Transverse colon (tissue), 4 donors: ENCODE measurements at places on chromosomes 1 and 21. TPM values are rescaled to one million over a fixed set of nuclear protein-coding genes. Genes with fewer than 3 reads are reported as not detected.

- peak; percentile 72 for DNase-seq
- no peaks in the 10 kb centered on the region for H3K27me3 ChIP-seq
- no peaks in the 10 kb centered on the region for H3K36me3 ChIP-seq
- no peak overlapping the region for H3K4me3 ChIP-seq
- peaks cover 29% of the 10 kb centered on the region for H3K4me1 ChIP-seq
Observed at GRCh38 chr1:109927911-109928321, 17.3 kb downstream of the CSF1 start.

- H3K27me3 ChIP-seq: no peaks in the 10 kb centered on the region
- H3K36me3 ChIP-seq: no peaks in the 10 kb centered on the region
- H3K27ac ChIP-seq: no peak overlapping the region
- no peak overlapping the region for H3K4me3 ChIP-seq
Observed at GRCh38 chr1:99763956-99764355, 2.5 kb downstream of the FRRS1 start.

DNA sequence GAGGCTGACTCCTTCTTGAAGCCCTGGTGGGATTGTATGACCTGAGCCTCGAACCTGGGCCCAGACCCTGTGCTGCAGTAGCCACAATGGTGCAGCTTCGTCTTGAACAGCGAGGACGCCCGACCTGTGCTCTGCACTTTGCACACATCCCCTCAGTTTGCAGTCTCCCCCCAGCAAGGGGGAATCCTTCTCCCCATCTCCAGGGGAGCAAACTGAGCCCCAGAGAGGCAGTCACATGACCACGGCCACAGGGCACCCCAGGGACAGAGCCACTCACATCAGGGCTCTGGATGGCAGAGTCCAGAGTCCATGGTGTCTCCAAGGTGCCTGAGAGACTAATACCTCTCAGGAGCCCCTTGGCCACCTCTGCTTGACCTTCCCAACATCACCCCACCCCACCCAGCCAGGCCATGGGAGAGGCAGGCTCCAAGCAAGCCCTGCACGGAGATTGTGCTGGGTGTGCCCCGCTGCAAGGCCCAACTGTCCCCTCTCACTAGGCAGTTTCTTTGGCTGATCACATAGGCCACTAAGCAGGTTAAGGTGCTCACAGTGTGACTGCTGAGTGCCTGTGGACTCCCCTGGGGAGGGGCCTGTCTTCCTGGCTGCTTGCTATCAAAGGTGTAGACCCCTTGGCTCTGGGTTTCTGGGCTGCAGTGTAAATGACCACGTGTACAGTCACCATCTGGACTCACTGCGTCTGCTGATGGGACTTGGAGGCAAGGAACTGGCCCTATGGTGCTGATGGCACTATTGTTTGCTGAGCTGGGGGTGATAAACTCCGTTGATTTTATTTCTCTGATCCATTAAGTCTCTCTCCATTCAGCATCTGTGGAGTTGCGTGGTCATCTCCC, 398.1 kb downstream of the MATN1 start:
- H3K4me1 ChIP-seq: no peaks in the 10 kb centered on the region
- H3K27me3 ChIP-seq: no peaks in the 10 kb centered on the region
- H3K36me3 ChIP-seq: no peaks in the 10 kb centered on the region
- no peak for DNase-seq

DNA sequence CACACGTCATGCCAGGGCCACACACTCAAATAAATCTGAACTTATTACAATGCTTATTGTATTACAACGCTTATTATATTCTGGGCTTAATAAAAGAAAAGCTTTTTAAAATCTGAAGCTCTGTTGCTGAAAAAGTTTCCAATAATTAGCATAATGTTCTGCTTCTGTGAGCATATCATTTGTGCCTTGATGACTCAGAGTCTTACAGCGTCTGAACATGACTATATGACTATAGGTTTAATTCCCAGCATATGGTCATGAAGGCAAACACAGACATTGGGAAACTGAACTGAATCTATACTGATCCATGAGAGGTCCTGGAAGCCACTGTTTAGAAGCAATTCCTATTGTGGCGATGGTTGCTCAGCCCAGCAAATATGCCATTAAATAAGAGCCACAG, 66.3 kb downstream of the SIM2 start:
- H3K27me3 ChIP-seq: no peaks in the 10 kb centered on the region
- H3K27ac ChIP-seq: no peak overlapping the region
- DNase-seq: no peak
- H3K4me1 ChIP-seq: peaks cover 10% of the 10 kb centered on the region
- no peaks in the 10 kb centered on the region for H3K36me3 ChIP-seq

- no peak overlapping the region for H3K27ac ChIP-seq
- H3K36me3 ChIP-seq: no peaks in the 10 kb centered on the region
- H3K27me3 ChIP-seq: no peaks in the 10 kb centered on the region
- no peaks in the 10 kb centered on the region for H3K4me1 ChIP-seq
Observed at GRCh38 chr1:158731707-158732106, 11.2 kb upstream of the OR6K3 start.

Gene AK4
- total RNA-seq: 36.7 TPM

Gene CYP4X1
- total RNA-seq: not detected

Gene GUCA2A
- total RNA-seq: 3.2 TPM

GRCh38 chr1:42742617-42743316, 2.7 kb upstream of the CLDN19 start:
- H3K27ac ChIP-seq: no peak overlapping the region
- no peak for DNase-seq
- H3K4me1 ChIP-seq: no peaks in the 10 kb centered on the region

Gene TAS1R1
- not detected for total RNA-seq

DNA sequence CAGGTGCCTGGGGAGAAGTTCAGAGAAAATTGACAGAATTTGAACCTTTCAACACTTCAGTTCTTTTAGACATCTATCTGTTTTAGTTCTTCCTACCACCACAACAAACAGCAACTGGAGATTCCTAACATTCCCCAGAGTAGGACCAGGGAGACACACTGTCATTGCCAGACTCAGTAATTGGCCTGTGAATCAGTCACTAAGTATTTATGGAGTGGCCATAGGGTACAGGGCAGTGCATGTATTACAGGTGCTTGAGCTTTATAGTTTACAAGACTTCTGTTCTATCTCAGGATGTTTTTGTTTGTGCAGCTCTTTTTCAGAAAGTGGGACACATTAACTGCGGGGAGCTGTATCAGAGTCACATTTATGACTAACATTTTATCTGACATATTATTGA, 1.7 kb downstream of the CDC14A start:
- H3K27me3 ChIP-seq: no peaks in the 10 kb centered on the region
- H3K27ac ChIP-seq: no peak overlapping the region

DNA sequence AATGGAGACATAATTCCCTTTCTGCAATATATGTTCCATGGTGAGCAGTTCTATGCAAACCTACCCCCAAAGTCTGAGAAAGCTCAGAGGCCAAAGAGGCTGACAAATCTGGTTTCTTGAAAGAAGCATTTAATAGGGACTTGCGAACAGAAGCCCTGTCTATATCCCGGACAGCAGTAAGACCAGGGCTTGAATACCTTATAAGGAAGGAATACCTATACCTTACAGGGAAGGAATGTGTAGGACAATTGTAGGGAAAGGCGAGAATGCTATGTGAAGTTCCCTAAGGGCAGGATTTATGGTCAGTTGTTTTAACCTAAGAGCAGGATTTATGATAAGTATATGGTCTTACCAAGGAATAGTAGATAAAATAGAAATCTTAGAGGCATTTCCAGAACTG, 5.0 kb upstream of the SLC41A1 start:
- no peaks in the 10 kb centered on the region for H3K36me3 ChIP-seq
- DNase-seq: no peak
- H3K4me1 ChIP-seq: peaks cover 6% of the 10 kb centered on the region
- no peaks in the 10 kb centered on the region for H3K27me3 ChIP-seq
- no peak overlapping the region for H3K27ac ChIP-seq

DNA sequence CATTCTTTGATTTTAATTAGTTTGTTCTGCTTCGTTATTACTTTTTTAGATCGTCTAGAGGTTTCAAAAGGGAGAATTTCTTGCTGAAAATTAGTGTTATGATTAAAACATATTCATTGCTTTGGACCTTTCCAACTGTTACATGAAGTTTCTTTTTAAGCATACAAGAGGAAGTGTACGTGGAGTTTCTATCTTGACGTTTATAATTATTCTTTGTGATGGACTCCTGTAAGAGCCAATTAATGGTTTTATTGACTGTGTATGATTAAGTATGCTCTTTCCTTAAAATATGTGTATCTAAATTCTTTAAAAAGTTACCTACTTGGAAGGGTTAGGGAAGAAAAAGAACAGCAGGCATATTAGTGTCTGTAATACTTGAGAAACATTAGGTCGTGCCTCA, 37.8 kb downstream of the SPEN start:
- no peaks in the 10 kb centered on the region for H3K36me3 ChIP-seq
- H3K4me3 ChIP-seq: no peak overlapping the region
- peaks cover 37% of the 10 kb centered on the region for H3K4me1 ChIP-seq
- no peaks in the 10 kb centered on the region for H3K27me3 ChIP-seq

DNA sequence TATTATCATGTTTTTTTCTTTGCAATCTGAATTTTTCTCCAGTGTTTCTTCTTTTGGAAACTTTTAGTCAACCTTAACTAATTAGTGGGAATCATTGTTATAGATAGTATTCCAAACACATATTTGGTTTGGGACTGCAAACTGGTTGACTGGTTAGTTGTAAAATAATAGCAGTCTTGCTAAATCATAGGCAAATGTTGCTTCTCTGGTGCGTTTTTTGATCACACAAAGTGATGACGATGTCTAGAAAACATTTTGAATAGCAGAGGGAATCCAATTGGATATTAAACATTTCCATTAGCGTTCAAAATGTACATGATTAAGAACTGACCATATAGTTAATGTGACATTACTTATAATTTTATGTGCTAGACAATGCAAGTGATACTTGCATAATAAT, 4.5 kb downstream of the DNAJB4 start:
- DNase-seq: no peak
- no peak overlapping the region for H3K4me3 ChIP-seq
- no peaks in the 10 kb centered on the region for H3K27me3 ChIP-seq
- no peak overlapping the region for H3K27ac ChIP-seq
- H3K4me1 ChIP-seq: no peaks in the 10 kb centered on the region
- no peaks in the 10 kb centered on the region for H3K36me3 ChIP-seq
